COR-L47 (cell line): ENCODE measurements at places on chromosomes 1 and 21.

DNA sequence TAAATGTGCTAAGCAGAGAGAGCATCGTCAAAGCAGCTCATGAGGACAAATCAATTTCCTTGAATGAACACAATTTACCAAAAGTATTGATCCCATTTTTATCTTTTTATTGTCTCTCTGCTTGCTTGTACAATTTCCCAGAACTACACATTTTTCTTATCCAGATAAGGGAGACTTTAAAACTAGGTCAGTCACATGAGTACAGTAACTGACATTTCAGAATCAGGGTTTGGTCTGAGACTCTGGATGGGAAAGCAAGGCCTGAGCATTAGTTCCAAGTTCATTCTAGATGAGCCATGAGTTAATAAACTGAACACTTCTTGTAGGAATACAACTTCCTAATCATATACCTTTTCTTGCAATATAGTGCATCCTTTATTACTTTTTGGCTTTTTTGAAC, 11.5 kb upstream of the DENND2D start:
- DNase-seq: no peak

- no peak for DNase-seq
These were observed 3.2 kb downstream of the PLEKHO1 start for GRCh38 chr1:150152772-150153456.

DNA sequence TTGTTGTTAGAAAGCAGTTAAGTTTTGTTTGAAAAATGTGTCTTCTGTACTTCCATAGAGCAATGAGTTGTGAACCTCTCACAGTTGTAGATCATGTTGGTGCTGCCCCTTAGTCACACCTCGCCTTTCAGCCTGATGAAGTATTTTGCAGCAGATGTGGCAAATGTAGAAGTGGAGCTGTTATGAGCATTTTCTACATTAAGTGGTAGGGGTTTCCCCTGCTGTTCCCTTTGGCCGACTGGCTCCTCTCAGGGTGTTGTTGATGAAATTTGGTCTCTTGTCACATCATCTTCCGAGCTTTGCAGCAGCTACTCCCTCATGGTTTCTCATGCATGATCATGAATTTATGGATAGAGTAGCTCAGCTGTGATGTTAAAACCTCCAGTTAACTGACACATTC, 33.6 kb upstream of the DENND1B start:
- DNase-seq: no peak

- DNase-seq: no peak
These were observed 972.2 kb downstream of the TTLL7 start for GRCh38 chr1:83026745-83027144.

DNA sequence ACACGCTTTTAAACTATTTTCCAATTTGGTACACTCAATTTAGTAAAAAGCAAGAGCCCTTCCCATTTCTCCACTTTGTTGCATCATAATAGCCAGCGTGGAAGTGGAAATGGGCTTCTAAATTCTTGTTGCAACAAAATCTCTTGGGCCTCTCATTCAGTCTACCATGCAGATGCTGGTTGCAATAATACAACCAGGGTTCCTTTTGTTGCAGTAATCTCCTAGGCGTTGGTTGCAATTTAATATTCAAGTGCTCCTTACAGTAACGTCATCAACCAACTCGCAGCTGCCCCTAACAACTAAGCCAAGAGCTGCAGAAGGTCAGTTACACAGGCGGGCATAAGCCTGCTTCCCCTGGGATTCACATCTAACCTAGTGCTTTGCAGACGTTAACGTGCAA, 2.7 kb upstream of the HDGF start:
- DNase-seq: no peak

DNA sequence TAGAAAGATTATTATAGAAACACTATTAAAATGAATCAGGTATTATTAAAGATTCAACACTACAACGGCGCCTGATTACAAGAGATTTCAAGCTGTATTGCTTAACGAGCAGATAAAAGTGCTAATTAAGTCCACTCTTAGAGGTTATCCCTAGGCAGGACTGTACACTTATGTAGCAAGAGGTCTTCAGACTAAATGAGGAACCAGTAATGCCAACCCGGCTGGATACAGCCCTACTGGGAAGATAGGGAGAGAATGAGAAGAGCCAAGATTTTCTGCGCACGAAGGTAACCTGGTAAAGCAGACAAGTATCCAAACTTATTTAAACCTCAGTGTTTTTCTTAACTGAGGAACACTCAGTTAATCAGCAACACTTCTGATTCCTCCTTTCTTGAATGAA, 115.7 kb upstream of the HIVEP3 start:
- DNase-seq: no peak

- DNase-seq: no peak
These were observed 133.4 kb downstream of the LHX4 start for GRCh38 chr1:180363246-180363995.

- DNase-seq: peak; percentile 14
These were observed 4.6 kb downstream of the NENF start for GRCh38 chr1:212437179-212437798.

DNA sequence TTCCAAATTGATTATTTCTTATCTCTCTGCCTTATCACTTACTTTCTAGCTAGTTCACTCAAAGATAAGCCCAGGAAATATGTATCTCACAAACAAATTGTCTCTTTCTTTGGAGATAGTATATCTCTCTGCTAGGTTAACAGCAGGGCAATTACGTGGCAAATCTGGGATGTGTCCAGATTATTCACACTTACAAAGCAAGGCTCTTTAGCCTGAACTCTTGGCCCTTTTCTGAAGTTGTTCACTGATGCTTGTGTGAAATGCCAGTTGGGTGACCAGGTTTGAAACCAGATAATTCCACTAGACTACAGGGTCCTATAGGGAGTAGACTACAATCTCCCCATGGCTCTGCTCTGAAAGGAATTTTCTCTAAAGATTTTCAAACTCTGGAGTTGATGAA, 30.8 kb upstream of the FAM78B start:
- no peak for DNase-seq

- DNase-seq: no peak
These were observed 73.6 kb upstream of the ZRANB2 start for GRCh38 chr1:71154429-71154828.
